CD8-positive, alpha-beta memory T cell (primary cell): ENCODE measurements at places on chromosomes 1 and 21.
A peak's percentile ranks its signal among the peaks of the same experiment; 100 is the strongest.

GRCh38 chr1:2795926-2796325, 5.6 kb downstream of the TTC34 start:
- H3K27me3 ChIP-seq = no peaks in the 10 kb centered on the region
- H3K4me3 ChIP-seq = no peak overlapping the region
- no peaks in the 10 kb centered on the region for H3K36me3 ChIP-seq
- H3K4me1 ChIP-seq = no peaks in the 10 kb centered on the region
- no peak for DNase-seq

- no peak for DNase-seq
- peak overlapping the region; percentile 16 for H3K27ac ChIP-seq
- H3K4me3 ChIP-seq = no peak overlapping the region
- H3K36me3 ChIP-seq = no peaks in the 10 kb centered on the region
- peaks cover 30% of the 10 kb centered on the region for H3K4me1 ChIP-seq
These were observed 3.9 kb upstream of the CDC42 start for GRCh38 chr1:22048351-22049192.

DNA sequence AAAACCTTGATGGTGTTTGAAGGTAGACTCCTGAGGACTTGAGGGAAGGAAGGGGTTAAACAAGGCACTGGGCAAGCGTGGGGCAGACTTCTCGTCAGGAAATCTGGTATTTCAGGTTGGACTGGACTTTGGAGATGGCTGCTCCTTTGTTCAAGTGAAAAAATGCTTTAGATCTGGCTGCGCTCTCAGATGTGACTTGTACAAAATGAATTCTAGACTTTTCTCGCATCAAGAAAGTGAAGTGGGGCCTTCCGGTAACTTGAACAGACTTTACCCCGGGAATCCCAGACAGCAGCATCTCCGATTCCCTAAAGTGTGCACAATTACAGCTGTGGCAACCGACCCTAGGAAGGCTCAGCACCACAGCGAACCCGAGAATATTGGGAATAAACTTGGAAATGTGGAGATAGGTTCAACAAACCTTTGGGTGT, 44.3 kb upstream of the ERRFI1 start:
- no peaks in the 10 kb centered on the region for H3K27me3 ChIP-seq
- H3K4me1 ChIP-seq = no peaks in the 10 kb centered on the region
- no peak overlapping the region for H3K4me3 ChIP-seq
- no peaks in the 10 kb centered on the region for H3K36me3 ChIP-seq
- DNase-seq = no peak
- no peak overlapping the region for H3K27ac ChIP-seq

DNA sequence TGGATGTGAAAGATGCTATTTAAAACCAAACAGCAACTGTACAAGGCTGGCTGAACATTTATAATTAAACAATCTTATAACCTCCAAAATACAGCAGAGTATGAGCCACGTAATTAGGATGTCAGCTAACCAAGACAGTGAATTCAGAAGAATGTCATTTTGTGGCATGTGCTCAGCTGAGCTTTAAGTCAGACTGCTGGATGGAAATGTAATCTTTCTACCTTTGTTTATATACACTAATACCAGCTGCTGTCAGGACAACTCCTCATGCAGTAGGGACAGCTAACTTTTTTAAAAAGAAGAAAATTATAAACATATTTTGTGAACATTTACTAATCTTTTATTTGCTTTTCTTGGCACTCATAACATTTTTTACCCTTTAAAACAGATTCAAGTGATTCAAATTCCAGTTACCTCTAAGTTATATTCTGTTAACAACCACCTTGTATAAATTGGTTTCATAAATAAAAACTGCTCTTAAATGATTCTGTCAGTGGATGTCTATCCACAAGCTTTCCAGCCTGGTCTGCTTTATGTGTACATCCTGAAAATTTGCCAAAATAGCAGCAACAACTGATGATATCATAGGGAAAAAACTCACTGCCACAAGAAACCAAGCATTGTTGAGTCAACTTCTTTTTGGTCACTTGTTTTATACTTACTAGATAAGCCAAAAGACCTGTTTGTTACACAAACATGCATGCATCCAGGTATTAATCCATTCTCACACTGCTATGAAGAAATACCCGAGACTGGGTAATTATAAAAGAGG, 36.1 kb downstream of the DPH5 start:
- DNase-seq = no peak
- H3K4me3 ChIP-seq = no peak overlapping the region
- H3K27me3 ChIP-seq = no peaks in the 10 kb centered on the region

DNA sequence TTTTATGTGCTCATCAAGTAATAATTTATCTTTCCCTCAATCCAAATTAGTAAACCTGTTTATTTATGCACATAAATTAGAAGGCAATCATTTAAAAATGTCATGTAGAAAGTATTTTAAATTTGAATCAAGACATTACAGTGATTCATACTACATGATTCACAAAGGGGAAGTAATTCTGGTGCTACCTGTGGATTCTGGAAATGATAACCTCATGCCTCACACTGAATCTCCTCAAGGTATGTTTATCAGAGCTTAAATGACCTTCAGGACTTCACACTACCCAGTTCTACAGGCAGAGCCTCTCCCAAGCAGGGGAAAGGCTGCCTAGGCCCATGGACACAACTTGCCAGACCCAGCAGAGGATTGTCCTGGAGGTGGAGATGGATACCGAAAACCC, 25.2 kb upstream of the TDRD10 start:
- no peaks in the 10 kb centered on the region for H3K27me3 ChIP-seq
- no peak overlapping the region for H3K27ac ChIP-seq

- H3K27me3 ChIP-seq = no peaks in the 10 kb centered on the region
- H3K4me3 ChIP-seq = no peak overlapping the region
- no peak overlapping the region for H3K27ac ChIP-seq
- H3K4me1 ChIP-seq = no peaks in the 10 kb centered on the region
These were observed 96.4 kb downstream of the KIAA0319L start for GRCh38 chr1:35460796-35461195.

DNA sequence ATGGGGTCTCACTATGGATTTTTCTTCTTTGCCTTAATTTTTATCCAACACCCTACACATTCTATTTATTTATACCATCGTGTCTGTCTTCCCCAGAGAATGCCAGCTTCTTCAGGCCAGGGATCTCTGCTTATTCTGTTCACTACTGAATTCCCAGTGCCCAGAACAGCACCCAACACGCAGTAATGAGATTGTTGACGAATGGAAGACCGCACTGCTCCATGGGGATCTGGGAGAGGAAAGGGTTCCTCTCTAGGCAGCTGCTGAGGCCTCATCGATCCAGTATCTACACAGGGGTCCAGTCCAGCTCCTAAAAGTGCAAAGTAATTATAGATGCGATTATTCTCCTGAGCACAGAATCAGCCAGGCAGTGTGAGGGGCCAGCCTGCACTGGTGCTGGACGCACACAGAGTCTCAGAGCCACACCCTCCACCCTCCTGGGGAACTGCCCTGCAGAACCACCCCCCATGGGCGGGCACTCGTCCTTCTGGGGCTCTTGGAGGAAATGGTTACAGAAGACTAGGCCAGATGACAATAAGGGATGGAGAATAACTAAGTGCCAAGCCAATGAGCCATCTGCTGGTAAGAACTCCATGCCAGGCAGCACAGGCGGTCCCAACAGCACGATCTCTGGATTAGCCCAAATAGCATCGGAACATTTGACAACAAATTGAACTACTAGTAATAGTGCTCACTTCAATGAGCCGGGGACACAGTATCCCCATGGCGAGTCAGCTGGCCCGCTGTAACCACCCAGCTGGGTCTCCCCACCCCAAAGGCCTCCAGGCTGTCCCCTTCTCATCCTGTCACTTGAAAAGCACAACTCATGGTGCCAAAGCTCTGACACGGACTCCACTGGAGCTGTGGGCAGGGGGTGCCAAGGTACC, 1.7 kb upstream of the PDE9A start:
- H3K4me3 ChIP-seq = no peak overlapping the region
- no peak for DNase-seq
- no peaks in the 10 kb centered on the region for H3K36me3 ChIP-seq
- no peak overlapping the region for H3K27ac ChIP-seq
- H3K4me1 ChIP-seq = peaks cover 12% of the 10 kb centered on the region

DNA sequence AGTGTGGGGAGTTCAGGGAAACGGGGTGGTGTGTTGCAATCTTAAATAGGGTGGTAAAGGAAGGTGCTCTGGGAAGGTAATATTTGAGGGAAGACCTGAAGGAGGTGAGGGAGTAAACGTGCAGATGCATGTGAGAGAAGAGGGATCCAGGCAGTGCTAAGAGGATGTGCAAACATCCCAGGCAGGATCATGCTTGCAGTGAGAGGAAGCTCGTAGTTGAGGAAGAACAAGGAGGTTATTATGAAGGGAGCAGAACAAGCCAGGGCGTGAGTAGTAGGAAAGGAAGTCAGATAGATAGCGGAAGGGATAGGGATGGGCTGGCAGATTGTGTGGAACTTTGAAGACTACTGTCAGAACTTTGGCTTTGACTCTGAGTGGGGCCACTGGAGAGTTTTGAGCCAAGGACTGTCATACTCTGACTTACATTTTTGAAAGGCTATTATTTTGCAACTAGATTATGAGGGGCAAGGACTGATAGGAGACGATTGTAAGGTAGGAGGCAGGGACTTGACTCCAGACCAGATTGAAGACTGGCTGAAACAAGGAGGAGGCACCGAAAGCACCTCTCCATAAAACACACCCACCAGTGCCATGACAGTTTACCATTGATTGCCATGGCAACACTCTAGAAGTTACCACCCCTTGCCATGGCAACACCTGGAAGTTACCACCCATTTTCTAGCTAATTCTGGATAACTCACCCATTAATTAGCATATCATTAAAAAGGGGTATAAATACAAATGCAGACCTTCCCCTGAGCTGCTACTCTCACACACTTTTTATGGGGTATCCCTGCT, 67.0 kb downstream of the XCL2 start:
- no peak overlapping the region for H3K4me3 ChIP-seq
- H3K27me3 ChIP-seq = no peaks in the 10 kb centered on the region
- no peak overlapping the region for H3K27ac ChIP-seq
- no peak for DNase-seq
- H3K36me3 ChIP-seq = no peaks in the 10 kb centered on the region

DNA sequence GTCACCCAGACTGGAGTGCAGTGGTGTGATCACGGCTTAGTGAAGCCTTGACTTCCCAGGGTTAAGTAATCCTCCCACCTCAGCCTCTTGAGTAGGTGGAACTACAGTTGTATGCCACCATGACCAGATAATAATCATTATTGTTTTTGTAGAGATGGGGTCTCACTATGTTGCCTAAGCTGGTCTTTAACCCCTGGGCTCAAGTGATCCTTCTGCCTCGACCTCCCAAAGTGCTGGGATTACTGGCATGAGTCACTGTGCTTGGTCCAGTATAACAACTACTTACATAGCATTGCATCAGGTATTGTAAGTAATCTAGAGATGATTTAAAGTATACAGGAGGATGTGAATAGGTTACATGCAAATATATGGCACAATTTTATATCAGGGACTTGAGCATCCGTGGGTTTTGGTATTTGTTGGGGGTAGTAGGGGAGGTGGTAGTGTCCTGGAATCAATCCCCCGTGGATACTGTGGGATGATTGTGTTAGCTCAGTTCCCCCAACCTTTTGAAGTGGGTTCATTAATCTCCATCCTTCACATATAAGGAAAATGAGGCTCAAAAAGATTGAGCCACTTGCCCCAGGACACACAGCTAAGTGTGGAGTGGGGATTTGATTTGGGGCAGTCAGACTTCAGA, 61.4 kb upstream of the CNIH3 start:
- no peaks in the 10 kb centered on the region for H3K27me3 ChIP-seq
- H3K4me1 ChIP-seq = no peaks in the 10 kb centered on the region
- no peak overlapping the region for H3K27ac ChIP-seq

DNA sequence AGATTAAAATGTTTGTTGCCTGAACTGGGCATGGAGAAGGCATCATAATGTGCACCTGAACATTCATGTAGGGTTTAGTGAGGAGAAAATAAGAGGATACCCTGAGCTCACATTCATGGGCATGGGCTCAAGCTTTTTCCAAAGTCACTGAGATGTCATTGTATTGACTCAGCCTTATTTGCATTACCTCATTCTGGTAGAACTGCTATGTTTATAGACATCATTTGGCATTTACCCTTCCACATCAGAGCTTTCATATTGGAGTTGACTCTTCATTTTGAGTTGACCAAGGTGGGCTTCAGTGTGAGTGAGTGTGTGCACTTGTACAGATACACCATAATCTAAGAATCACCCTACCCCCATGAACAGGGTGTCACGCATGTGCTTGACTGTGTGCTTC, 143.2 kb downstream of the PBX1 start:
- no peak overlapping the region for H3K4me3 ChIP-seq
- H3K4me1 ChIP-seq = no peaks in the 10 kb centered on the region
- H3K27me3 ChIP-seq = no peaks in the 10 kb centered on the region
- no peak overlapping the region for H3K27ac ChIP-seq

DNA sequence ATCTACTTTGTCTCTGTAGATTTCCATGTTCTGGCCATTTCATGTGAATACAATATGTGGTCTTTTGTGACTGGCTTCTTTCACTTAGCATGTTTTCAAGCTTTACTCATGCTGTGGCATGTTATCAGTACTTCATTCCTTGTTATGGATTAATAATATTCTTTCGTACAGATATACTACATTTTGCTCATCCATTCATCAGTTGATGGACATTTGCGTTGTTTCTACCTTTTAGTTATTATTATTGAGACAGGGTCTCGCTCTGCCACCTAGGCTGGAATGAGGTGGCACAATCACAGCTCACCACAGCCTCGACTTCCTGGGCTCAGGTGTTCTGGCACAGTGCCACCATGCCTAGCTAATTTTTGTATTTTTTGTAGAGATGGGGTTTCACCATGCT, 21.4 kb downstream of the SFPQ start:
- H3K4me3 ChIP-seq = no peak overlapping the region
- no peaks in the 10 kb centered on the region for H3K27me3 ChIP-seq
- no peak overlapping the region for H3K27ac ChIP-seq
- H3K4me1 ChIP-seq = no peaks in the 10 kb centered on the region
- H3K36me3 ChIP-seq = peaks cover 9% of the 10 kb centered on the region

DNA sequence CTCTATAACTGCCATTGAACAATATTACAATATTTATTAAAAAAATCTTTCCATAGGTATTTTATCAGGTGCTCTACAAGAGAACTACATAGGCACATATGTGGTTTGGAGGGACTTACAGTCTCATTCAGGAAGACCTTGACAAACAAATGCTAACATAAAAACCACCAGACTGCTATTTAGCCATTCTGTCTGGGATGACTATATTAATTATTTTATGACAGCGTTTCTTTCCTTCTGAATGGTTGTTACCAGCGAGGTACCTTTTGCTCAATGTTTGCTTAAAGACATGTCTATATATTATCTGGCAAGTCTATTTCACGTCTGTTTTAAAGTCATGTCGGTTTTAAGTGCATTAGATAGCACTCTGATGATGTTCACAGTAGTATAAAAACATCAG, 69.7 kb downstream of the RUNX1 start:
- peaks cover 70% of the 10 kb centered on the region for H3K4me1 ChIP-seq
- no peak overlapping the region for H3K4me3 ChIP-seq
- DNase-seq = no peak
- no peaks in the 10 kb centered on the region for H3K36me3 ChIP-seq
- H3K27me3 ChIP-seq = no peaks in the 10 kb centered on the region

GRCh38 chr1:245538671-245539070, 383.9 kb downstream of the KIF26B start:
- H3K4me1 ChIP-seq = no peaks in the 10 kb centered on the region
- no peak overlapping the region for H3K4me3 ChIP-seq
- no peaks in the 10 kb centered on the region for H3K36me3 ChIP-seq
- no peak for DNase-seq
- no peaks in the 10 kb centered on the region for H3K27me3 ChIP-seq
